Liver (tissue), 10 donors: ENCODE measurements at places on chromosomes 7 and 10. TPM values are rescaled to one million over a fixed set of nuclear protein-coding genes. Genes with fewer than 3 reads are reported as not detected.

Gene ACHE
- total RNA-seq: 17.6 TPM

Gene SYT15
- total RNA-seq: 1.8 TPM

- DNase-seq: no peak
Measured at GRCh38 chr7:10483671-10484070, 490.0 kb upstream of the PHF14 start.

DNA sequence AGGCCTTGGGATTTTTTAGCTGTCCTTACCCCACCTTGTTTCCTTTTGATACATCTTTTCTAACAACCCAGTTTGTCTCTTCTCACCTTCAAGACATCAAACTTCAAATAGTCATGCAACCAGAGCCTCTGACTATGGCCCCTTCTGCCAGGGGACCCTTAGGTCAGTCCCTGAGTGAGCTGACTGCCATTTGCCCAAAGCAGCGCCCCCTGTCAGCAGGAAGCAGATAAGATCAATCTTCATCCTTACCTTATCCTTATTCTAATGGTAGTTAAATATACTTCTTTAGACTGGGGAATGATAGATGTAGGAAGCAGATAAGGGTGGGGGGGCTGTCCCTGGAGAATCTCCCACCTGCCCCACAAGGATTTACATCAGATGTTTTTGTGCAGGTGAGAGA lies 29.8 kb upstream of the CDC14C start:
- no peak for DNase-seq

- DNase-seq: peak; percentile 32
Measured at GRCh38 chr7:102469972-102470825, 5.4 kb downstream of the LRWD1 start.
